ENCODE measurements at places on chromosomes 7 and 10.
A peak's percentile ranks its signal among the peaks of the same experiment; 100 is the strongest.

DNA sequence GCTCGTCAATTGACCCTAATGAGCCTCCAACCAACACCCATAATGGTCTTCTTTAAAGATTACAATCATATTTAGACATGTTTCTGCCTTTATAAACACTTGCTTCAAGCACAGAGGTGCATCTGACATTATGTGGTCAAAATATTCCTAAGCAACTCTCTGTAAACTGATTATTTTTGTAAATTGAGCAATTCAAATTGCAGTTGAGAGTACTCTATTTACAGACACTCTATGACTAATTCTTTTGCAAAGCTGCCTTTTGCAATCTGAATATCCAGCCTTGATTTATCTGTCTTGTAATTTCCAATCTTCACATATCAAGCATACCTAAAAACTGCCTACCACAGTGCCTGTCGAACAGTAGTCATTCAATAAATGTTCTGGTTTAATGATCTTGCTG lies 112.0 kb downstream of the PDE1C start:
- DNase-seq, result no peak

DNA sequence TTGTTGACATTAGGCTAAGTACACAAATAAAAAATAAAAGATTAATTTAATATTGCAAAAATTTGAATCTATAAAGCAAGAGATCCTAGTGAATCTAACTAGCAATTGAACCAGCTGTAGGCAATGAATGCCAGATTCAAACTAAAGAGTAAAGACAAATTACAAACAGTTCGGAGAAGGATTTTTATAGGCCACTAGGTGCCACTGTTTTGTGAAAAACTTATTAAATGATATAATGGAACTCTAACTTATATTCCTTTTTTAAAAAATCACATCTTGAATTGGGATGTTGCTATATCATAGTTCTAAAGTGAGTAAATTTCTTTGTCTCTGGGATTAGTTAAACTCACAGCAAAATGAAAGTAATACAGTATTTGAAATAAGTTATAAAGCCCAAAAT lies 39.1 kb upstream of the GNAI1 start:
- DNase-seq, result no peak

GRCh38 chr10:50501924-50502452 lies 121.8 kb downstream of the SGMS1 start:
- DNase-seq, result no peak

GRCh38 chr7:27745064-27745583 lies 5.2 kb downstream of the TAX1BP1 start:
- peak; percentile 71 for DNase-seq

GRCh38 chr10:88866454-88866853 lies 13.6 kb upstream of the STAMBPL1 start:
- no peak for DNase-seq

DNA sequence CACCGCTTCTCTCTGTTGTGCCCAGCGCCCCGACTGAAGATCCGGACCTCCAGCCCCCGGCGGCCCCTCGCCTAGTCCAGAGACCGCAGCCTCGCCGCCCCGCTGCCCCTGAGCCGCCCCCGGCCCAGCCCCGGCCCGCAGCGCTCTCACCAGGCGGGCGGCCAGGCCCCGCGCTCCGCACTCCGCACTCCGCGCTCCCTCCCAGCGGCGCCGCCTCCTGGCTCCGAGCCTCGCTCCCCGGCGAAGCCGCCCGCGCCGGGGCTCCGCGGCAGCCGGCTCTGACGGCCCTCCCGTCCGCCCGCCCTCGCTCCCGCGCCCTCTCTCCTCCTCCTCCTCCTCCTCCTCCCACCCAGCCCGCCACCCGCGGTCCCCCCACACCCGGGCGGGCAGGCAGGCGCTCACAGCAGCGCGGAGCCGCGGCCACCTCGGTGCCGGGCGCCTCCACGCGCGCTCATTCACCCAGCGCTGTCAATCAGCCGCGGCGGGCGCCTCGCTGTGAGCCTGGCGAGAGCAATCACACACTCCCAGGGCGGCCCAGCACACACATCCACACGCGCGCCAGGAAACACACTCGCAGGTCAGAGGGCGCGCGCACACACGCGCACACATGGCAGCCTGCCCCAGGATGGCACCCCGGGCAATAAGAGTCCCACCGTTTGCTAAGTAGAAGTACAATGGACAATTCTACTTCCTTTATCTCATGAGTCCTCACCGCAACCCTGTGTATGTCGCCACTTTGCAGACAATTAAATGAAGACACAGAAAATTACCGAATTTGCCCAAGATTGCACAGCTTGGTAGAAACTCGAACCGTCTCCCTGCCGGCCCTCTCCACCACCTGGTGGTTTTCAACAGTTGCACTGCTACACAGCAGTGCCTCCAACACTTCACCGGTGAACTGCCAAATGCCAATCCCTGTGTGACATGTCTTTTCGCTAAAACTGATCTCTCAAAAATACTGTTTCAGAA lies at the start of gene PRRT4:
PRRT4 (minus strand) TSS at position 280 of the 969 bp plus-strand sequence.
- DNase-seq, result peak; percentile 36

- DNase-seq, result no peak
These were observed 246.1 kb downstream of the LRRTM3 start for GRCh38 chr10:67171970-67172369.

DNA sequence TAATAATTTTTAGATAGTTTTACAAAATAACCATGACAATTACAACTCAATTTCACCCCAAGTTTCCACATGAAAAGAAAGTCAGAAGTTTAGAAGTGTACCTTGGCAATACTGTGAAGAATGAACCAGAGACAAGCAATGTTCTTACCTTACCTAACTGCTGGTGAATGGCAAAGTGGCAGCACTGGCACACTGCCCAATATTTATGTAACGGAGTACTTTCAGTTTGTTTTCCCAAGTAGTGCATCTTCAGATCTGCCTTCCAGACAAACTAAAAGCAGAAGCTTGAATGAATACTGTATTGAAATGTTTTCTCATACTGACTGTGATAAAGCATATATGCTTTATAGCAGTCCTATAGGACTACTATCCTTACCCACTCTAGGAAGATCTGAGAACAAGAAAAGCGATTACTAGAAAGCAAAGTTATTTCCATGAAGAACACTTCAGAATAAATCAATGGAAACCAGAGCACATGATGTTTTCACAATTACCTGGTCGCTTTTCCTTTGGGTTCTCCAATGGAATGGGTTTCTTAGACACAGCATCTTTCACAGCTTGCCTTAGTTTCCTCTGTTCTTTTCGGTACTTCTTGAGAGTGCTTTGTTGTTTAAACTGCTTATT lies 1.5 kb downstream of the NOC3L start:
- DNase-seq, result peak; percentile 30

All from testis (tissue), 5 donors.